ENCODE measurements at places on chromosomes 6 and 20.
A peak's percentile ranks its signal among the peaks of the same experiment; 100 is the strongest.

DNA sequence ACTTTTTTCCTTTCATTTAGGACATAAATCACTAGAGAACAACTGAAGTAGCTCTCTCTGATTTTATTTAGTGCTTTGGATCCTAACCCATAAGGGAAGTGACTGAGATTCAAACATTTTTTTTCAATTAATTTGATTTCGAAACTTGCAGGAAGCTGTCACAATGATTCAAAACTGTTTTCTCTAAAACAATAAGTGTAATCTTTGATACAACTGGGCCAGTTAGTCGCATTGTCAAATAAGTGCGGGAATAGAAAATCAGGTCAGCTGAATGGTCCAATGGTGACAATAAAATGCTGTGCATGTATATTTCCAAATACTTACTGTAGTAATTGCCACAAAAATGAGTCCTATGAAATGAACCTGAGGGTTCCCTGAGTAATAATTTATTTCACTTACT is 930.8 kb downstream of the TFAP2A start:
- no peak for DNase-seq

GRCh38 chr6:109738255-109738654 is 47.2 kb downstream of the FIG4 start:
- DNase-seq, result no peak

DNA sequence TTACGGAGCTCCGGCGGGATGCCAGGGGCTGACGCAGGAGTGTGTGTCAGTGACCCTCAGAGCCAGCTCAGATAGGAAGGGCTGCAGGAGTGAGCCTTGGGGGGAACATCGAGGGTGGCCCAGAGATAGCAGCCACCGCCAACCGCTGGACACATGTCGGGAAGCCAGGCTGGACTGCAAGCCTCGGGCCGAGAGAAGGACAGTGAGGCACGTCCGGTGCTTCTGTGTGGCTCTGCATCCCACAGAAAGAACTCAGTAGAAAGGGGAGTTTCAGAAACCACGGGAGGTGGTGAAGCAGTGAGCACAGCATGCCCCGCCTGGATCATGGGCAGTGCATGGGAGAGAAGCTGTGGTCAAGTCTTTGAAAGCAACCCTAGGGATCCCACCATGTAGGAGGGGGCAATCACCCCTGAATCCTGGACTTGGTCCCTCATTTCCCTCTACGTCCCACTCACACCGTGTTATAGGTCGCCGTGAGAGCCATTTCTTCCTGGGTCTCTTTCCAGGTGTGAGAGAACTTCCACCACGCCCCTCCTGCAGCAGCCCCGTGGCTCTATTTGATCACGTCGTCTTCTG is 383.7 kb upstream of the CDH4 start:
- no peak for DNase-seq

- no peak for DNase-seq
Observed at GRCh38 chr6:167497428-167498056, 172.7 kb downstream of the TTLL2 start.

GRCh38 chr6:1240766-1241318 is 71.1 kb upstream of the FOXQ1 start:
- no peak for DNase-seq

GRCh38 chr20:47262365-47263013 is 94.0 kb downstream of the ZMYND8 start:
- no peak for DNase-seq

DNA sequence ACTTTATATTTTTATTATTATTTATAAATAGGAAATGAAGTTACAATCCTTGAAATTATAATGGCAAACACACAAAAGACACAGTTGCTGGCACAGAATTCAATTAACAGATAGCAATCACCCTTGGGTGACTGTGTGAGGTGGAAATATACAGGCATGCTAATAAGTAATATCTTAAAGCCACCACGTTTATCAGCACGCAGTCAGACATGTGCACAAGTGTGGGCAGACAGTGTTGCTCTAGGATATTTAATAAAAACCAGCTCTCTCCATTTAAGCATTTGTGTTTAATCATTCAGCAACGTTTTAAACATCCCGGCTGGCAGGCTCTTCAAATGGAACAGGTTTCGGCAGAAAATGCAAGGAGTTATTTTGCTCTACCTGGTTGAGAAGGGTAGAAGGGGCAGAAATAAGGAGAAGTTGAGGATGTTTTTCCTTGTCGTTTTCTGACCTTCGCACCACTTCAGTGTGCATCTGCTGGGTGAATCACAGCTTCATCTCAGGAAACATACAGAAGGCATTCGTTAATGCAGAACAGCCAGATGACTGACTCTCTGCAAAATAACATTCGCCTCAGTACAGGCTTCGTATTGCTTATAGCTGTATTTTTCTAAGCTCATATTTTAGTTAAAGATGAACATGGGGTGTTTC is 585.1 kb downstream of the QKI start:
- no peak for DNase-seq

GRCh38 chr6:21118216-21118780 is 475.3 kb upstream of the SOX4 start:
- DNase-seq, result no peak

- DNase-seq, result no peak
Observed at GRCh38 chr20:37673444-37673843, 20.4 kb upstream of the CTNNBL1 start.

GRCh38 chr6:165186441-165187205 is 122.8 kb downstream of the C6orf118 start:
- no peak for DNase-seq

DNA sequence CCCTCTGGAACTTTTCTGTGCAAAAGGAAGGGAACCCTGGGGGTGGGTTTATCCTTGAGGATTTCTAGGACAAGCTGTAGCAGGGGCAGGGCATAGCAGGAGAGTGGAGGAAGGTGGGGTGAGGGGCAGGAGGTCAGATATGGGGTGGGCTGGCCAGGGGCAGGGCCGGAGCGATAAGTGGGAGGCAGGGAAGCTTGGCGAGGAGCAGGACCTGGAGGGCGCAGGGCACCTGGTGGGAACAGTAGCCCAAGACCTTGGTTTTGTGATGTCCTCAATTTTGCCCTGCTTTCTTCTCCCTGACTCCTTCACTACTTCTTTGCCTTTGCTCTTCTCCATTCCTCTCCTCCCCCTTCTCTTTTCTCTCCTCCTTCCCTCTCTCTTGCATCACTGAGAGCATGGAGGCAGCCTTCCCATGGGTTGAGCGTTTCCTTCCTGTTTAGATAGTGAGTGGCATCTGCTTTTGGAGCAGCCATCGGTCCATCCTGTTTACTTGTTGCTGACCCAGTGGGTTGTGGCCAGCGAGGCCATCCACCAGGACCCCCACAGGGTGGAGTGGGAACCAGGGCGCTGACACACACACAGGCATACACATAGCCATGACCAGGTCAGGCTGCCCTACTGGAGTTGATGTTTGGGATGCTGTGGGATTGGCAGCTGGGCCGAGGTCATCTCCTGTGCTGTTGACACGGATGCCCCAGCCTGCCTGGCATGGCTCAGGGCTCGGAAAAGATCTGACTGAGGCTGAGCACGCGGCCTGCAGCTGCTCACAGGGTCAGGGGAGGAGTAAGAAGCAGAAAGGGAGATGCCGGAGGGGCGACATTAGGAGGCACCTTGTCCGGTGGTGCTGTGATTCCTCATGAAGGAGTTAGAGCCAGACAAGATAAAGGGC is 121.0 kb upstream of the RNF24 start:
- DNase-seq, result no peak

DNA sequence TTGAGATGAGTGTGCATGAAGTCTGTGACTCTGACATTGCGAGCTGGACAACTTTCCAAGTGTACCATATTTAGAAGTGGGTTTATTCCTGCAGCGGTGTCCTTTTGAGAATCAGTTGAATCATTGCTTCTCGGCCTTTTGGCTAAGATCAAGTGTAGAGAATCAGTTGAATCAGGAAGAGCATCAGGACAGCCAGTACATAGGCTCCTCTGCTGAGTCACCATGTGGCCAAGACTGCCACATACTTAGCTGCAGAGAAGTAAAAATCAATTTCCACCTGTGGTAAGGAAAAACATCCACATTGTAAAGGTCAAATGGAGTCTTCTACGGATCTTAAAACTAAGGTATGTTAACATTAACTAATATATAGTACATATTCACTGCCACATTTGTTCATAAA is 428.4 kb upstream of the MARCKS start:
- no peak for DNase-seq

DNA sequence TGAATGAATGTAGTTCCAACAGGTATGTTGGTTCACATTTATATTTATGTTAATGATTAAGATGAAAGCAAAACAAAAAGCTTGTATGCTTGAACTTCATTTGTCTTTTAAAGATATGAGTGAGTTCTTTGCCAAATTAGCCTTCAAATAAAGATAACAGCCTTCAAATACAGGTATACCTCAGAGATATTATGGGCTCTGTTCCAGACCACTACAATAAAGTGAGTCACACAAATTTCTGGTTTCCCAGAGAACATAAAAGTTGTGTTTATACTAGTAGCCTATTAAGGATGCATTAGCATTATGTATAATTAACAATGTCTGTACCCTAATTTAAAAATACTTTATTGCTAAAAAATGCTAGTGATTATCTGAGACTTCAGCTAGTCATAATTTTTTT is 245.3 kb upstream of the MAN1A1 start:
- DNase-seq, result no peak

GRCh38 chr6:6543181-6543879 is 45.2 kb upstream of the LY86 start:
- DNase-seq, result no peak

- DNase-seq, result no peak
Observed at GRCh38 chr6:83709748-83710050, 798 bp upstream of the SNAP91 start.

DNA sequence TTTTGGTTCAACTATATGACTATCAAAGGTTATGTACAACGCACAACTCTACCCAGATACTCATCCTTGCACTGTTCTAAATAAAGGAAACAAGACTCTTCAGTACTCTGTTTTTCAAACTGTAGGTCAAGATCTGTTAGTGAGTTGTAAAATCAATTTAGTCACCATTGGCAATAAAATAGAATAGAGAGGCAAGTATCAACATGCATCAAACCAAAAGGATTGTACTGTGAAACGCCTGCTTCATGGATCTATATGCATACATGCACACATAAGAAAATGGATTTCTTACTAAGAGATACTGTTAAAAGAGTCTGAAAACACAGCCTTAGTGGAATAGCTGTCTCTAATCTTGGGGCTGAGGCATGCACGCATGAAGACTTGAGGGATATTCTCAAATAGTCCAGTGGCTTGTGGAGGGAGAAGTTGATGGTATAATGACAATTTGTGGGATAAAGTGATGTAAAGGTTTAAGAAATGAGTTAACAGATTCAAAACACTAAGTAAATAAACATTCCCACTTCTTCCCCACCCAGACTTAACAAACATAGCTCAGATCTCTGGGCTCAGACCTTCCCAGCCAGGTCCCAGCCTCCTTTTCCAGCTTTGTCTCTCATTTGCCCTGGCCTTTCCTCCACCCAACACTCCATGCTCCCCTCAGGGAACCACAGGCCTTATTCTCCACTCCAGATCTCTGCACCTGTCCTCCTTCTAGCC is 10.7 kb upstream of the LZTS3 start:
- DNase-seq, result no peak

DNA sequence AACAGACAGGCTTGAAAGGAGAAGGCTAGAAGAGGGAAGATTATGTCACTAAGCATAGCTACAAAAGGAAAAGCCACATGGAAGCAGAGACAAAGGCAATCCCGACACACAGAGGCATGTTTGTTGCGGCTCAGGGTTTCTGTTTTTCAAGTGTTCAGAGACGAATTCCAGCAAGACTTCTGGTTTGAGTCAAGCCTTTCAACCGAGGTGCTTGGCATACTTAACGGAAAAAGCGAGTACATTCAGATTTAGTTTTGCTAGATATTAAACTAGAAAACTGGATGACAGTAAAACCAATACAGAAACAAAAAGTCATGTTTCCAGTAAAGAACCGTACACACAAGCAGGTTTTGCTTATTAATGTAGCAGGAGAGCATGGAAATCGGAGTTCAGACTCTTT is 27.2 kb downstream of the MCUR1 start:
- DNase-seq, result peak; percentile 33
